Fibroblast of skin of left biceps (primary cell): ENCODE measurements at places on chromosomes 7 and 10.
A peak's percentile ranks its signal among the peaks of the same experiment; 100 is the strongest.

DNA sequence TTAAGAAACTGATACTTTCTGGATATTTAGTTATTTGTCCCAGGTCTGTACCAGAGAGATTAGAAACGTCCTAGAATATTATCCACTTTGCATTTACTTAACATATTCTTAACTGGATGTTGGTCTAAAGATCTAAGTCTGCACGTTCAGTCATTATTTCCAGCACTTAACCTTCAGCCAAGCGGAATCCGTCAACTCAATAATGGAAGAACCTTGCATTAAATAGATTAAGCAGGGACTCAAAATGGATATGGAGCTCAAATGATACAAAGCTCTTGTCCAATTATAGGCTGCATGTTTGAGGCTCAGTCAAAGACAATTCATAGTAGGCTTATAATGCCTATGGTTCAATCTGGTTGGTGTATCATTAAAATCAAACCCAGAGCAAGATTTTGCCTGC, 162.9 kb downstream of the SEMA3D start:
- DNase-seq = no peak

- no peak for DNase-seq
Observed at GRCh38 chr10:88534072-88534665, 48.9 kb downstream of the RNLS start.

- DNase-seq = no peak
Observed at GRCh38 chr10:132929953-132930548, 12.3 kb downstream of the CFAP46 start.

- no peak for DNase-seq
Observed at GRCh38 chr7:131346885-131347592, 19.4 kb downstream of the MKLN1 start.

- no peak for DNase-seq
Observed at GRCh38 chr7:48102530-48102929, 13.5 kb downstream of the UPP1 start.

GRCh38 chr10:24184455-24184854, 24.5 kb upstream of the KIAA1217 start:
- DNase-seq = no peak

DNA sequence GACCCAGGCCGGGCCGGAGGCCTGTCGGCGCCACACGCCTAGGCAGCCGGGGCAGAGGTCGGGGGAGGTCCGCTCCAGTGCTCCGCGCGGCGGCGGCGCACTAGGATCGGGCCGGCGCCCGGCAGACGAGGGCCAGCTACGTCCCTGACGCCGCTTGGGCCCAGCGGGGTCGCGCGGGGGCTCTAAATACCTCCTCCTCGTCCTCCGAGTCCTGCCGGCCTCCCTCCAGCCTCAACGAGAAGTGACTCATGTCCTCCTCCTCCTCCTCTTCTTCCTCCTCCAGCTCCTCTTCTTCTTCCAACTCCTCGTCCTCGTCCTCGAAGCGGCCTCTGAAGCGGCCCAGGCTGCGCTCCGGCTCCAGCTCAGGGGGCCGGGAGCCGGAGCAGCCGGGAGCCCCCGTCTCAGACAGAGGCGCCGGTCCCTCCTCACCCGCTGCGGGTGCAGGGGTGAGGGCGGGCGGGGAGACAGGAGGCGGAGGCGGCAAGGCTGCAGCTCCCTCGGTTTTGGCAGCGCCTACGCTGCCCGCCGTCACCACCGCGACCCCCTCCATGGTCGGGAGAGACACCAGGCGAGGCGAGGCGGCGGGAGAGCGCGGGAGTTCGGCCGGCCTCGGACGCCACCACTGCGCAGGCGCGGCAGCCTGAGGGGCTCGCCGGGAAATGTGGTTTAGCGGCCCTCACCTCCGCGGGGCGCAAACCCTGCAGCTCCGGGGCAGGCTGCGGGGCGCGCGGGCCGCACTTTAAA, at the start of gene PCGF6:
Gene PCGF6, minus strand, starts transcription at position 624 of the 744 bp plus-strand sequence. Its CDS starts 74 bp downstream, at position 550.
- DNase-seq = peak; percentile 56

- no peak for DNase-seq
Observed at GRCh38 chr10:31607481-31607880, 288.5 kb downstream of the ZEB1 start.

DNA sequence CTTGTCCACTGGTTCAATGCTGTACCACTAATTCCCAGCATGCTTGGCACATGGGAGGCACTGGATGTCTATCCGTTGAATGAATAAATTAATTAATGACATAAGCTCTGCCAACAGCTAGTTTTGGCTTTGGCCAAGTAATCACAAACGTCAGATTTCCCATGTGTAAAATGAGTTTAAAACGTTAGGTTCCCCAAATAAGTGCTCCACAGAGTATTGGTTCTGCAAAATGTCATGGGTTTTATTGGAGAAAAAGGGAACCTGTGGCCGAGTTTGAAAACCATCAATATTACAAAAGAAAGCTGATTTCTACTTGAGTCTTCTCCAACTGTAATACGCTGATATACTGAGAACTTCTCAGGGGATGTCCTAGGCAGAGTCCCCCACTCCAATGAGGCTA, 23.2 kb downstream of the ELMO1 start:
- DNase-seq = no peak

GRCh38 chr10:1358860-1359625, 302.9 kb downstream of the WDR37 start:
- no peak for DNase-seq

DNA sequence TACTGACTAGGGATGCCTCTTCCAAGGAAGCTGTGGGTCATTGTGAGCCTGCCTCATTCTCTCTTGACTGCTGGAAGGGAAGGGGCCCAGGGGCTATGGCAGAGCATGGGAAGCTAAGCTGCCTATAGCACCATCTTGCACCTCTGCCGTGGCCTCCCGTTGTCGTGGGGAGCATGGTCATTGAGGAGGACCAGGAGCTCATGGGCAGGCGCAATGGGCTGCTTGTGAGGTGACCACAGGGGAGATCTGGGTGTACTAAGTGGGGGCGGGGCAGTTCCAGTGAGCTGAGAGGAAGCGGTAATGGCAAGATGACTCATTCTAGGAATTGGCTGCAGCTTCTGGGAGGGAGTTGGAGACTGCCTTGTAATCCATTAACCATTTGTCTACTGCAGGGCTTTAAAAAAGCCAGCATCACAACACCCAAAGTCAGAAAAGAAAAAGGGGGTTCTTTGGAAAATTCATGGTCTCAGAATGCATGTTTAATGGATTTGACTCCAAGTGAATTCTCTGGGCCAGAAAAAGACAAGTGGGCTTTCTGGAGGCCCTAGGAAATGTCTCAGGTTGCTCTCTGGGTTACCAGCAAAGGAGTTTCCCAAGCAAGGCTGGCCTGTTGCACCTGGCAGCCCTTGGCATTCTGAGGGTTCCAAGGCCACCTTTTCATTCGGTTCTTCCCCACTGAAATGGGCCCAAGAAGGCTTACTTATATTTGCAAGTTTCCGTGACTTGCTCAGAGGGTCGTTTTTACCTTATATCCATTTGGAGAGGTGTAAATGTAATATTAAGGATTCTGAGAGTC, 3.6 kb downstream of the DUSP5 start:
- DNase-seq = peak; percentile 76

GRCh38 chr7:89607792-89608191, 546.5 kb upstream of the STEAP1 start:
- DNase-seq = no peak
